Fibroblast of skin of left biceps (primary cell): ENCODE measurements at places on chromosomes 16 and 17.

DNA sequence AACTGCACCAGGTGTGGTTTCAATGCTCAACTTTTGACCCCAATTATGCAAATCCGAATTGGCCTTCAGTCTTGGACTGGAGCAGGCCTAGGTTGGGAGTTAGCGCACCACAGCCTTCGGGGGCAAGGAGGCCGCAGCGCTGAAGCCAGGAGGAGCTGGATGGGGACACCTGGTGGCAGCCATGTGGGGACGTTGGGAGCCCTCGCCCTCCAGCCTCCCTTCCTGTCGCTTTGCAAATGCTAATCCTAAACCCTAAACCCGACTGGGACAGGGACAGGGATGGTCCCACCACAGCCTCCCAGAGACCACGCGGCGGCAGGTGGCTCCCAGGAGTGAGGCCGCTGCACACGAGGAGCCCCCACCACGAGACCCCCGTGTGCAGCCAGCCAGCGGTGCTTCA, 58.7 kb downstream of the KLHDC4 start:
- no peak for DNase-seq

GRCh38 chr17:63929860-63930766, 2.0 kb downstream of the CD79B start:
- no peak for DNase-seq

- no peak for DNase-seq
Measured at GRCh38 chr16:19701091-19701490, 16.9 kb downstream of the KNOP1 start.

DNA sequence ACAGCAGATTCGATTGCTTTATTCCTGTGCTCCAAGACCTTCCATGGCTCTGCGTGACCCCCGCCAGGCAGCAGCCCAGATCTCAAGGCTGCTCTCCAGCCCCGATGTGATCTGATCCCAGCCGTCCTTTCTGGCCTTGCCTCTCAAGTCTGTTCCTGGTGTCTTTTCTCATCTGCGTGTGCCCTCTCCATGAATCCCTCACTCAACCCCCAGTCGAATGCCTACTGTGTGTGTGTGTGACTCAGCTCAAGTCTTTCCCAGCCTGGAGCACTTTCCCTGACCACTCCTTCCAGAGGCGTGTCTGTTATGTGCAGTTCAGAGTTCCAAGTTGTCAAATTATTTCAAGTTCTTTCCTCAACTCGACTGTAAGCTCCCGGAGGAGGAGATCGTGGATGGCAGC, 64.0 kb downstream of the MRM1 start:
- no peak for DNase-seq

DNA sequence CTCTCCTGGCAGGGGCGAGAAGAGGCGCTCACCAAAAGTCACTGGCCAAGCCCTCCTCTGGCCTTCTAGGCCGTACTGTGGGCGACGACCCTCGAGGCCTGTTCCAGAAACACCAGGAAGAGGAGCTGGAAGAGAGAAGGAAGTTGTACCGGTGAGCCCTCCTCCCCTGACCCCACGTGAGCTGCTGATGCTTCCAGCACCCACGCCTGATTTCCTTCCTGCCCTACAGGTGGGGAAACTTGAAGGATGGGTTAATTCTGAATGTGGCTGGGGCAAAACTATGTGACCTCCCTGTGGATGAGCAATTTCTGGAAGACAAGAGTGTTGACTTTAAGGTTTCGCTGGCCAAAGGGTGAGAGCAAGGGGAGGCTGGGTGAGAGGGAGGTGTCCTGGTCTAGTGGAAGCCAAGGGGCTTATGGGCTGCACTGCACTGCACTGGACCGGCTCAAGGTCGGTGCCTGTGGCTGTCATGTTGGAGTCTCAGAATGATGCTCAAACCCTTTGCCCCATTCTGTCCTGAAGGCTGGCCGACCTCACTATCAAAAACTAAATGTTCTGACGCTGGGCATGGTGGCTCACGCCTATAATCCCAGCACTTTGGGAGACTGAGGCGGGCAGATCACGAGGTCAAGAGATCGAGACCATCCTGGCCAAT, 6.2 kb downstream of the C17orf100 start:
- DNase-seq, result no peak

DNA sequence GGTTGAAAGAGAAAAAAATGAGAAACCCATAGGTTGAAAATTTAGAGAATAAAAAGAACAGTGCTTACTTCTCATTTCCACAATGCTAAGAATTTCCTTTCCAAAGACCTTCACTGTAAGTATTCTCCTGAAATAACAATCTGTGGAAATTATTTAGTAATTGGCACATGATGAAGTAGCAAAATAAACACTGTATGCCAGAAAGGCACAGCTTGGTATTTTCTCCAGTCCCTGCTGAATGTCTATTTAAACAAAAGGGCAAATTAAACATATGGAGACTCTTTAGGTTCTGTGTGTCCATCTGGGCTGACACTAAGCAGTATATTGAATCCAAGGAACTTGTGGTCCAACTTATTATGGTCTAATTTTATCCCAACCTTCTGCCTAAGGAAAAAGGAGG, 46.1 kb downstream of the CHCT1 start:
- DNase-seq, result no peak

DNA sequence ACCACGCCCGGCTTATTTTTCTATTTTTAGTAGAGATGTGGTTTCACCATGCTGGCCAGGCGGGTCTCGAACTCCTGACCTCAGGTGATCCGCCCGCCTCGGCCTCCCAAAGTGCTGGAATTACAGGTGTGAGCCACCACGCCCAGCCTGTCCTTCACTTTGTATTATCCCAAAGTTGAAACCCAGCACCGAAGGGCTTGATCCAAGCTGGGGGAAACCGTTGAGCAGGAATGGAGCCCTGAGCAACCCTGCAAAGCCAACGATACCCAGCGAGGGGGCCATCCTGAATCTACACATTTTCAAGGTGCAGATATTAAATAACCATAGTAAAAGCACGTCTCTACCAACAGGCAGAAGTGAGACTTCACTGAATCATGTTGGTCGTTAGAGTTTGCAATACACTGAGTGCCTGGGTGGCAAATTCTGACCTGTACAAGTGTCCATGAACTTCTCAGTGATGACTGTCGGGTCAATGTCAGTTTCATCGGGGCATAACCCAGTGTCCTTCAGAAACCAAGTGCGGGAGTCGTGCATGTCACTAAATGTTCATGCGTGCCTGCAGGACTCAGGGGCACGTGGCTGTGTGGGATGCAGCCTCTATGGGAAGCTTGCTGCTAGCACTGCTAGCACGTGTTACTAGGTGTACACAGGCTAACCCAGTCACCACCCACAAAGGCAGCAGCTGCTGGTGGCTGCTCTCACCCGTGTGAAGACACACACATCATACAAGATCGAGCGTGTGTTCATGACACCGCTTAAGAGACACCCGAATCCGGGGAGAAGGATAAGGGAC, 10.5 kb upstream of the RBFOX3 start:
- DNase-seq, result no peak

DNA sequence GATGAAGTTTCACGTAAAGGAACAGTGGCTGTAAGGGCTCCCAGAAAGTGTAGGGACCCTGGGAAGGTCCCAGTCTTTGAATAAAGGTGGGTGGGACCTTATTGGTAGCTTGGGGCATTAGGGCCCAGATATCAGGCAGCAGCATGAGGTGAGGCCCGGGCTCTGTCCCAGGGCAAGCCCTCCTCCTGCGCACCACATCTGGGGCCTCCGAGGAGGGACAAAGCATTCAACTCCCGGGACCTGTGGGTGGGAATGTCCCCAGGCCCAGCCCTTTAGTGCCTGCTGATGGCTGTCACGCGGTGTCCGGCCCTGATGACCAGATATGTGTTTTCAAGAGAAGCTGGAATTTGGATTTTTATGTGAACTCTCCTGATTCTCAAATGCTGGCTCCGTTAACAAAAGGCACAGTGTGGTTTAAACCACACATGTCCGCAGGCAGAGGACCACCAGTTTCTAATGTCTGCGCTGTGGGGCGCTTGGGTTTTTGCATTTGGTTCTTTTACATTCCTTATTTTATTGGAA, 30.4 kb downstream of the RAI1 start:
- DNase-seq, result no peak

GRCh38 chr17:67666028-67666427, 51.7 kb upstream of the NOL11 start:
- DNase-seq, result no peak

DNA sequence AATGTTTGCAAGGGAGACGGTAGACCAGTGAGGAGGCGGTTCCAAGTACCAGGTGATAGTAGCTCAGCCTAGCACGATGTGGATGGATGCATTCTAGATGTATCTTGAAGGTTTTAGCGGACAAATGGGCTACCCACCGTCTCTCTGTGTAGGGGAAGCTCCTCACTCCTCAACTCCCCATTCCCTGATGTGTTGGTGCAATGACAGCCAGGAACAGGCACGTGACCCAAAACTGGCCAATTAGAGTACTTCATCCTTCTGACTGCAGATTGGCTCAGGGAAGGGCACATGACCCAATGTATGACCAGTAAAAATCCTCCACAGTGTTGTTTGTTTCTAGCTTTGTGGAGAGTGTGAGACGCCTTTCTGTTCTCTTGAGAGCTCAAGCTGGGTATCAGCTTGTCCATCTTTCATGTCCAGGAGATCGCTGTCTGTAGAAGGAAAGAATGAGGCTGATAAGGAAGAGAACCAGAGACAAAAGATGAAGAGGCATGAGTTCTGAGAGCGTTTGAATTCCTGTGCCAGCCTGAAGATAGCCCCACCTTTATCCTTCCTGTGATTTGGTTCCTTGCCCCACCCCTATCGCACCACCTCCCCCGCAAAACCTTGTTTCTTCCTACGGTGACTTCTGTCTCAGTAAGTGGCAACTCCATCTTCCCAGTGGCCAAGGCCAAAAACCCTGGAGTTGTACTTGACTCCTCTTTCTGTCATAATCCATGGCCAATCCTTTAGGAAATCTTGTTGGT, 2.3 kb upstream of the BORCS6 start:
- DNase-seq, result peak; percentile 71

- DNase-seq, result no peak
Measured at GRCh38 chr17:39018267-39019134, 51.3 kb upstream of the FBXO47 start.

DNA sequence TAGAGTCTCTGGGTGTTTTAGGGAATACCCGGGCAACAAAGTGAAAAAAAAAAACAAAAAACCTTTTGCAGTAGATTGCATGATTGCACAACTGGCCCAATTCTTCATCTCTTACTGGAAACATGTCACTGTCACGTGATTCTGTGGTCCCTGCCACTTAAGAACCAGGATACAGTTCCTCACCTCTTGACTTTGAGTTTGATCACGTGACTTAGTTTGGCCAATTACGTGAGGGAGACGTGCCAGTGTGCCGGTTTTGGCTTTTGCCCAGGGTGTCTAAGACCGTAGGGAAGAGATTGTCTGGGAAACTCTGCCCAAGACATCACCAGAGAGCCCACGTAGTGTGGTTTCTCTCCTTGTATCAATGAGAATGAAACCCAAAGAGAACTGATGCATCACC, 88.7 kb downstream of the GRIN2A start:
- DNase-seq, result no peak

DNA sequence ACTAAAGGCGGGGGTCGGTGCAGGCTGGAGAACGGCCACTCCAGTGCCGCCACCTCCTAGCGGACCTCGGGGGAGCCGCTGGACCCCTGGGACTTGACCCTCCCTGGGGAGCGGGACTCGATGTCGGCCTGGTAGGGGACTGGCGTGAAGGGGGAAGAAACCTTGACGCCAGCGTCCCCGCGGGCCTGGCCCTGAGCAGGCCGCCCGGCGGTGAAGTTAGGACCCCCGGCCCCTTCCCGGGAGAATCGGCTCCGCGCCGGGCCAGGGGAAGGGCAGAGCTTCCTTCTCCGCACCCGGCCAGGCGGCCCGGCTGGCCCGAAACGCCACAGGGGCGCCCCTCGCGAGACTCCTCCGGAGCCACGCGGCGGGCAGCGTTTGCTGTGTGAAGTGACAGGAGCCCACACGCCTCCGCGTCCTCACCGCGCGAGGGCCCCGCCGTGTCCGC, 389 bp downstream of the DUS1L start:
- no peak for DNase-seq

- DNase-seq, result no peak
Measured at GRCh38 chr17:15384142-15384787, 42.9 kb upstream of the TEKT3 start.

GRCh38 chr17:45334701-45335677, 18.2 kb upstream of the MAP3K14 start:
- DNase-seq, result no peak

DNA sequence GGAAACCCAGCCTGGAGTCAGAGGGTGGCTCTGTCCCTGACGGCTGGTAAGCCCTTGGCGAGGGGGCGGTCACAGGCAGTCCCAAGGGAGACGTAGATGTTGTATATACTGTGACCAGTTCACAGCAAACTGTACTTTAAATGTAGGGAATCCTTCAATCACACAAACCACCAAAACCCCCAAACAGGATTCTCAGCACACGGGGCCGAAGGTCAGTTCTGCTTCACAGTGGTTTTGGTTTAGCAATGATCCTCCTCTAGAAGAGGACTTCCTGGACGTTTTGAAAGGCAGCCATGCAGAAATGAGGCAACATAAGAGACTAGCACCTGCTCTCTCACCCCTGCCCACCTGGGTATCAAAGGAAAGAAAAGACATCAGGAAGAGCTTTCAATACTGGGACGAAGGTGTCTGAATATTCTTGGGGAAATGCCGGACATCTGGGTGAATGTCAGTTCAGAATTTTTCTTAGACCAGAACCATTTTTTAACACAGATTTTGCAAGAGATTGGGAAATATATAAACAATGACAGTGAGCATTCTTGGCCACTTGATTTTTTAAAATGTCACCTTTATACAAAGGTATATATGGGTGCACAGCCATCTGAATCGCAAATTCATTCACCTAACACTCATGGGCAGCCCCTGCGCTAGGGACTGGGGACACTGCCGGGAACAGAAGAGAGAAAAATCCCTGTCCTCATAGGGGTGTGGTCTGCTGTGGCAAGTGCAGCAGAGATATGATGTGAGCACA, 74.2 kb downstream of the CRISPLD2 start:
- DNase-seq, result no peak

DNA sequence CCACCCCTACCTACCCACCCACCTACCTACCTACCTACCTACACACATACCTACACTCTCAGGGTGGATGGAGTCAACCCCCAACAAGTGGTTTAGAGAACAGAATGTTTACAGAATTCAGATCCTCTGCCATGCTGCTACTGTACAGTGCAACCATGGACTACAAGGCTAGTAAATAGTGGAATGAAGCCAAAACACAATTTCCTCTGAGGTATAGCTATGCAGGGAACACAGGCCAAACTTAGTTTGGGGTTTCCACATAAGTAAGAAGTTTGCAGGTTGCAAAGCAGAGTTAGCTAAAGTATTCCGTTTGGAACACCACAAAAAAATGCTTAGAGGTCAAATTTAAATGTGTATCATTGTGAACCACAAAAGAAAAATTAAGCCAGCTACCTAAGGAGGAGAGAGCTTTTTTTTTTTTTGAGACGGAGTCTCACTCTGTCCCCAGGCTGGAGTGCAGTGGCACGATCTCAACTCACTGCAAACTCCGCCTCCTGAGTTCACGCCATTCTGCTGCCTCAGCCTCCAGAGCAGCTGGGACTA, 2.7 kb upstream of the AP1G1 start:
- no peak for DNase-seq

- no peak for DNase-seq
Measured at GRCh38 chr16:79456036-79456435, 144.5 kb downstream of the MAF start.
